ENCODE measurements at places on chromosomes 13 and 19.
A peak's percentile ranks its signal among the peaks of the same experiment; 100 is the strongest.

GRCh38 chr19:19775891-19776205 lies 42.9 kb upstream of the ZNF14 start:
- peak; percentile 57 for DNase-seq

- no peak for DNase-seq
These were observed 1.3 kb downstream of the NFIX start for GRCh38 chr19:12996406-12997094.

DNA sequence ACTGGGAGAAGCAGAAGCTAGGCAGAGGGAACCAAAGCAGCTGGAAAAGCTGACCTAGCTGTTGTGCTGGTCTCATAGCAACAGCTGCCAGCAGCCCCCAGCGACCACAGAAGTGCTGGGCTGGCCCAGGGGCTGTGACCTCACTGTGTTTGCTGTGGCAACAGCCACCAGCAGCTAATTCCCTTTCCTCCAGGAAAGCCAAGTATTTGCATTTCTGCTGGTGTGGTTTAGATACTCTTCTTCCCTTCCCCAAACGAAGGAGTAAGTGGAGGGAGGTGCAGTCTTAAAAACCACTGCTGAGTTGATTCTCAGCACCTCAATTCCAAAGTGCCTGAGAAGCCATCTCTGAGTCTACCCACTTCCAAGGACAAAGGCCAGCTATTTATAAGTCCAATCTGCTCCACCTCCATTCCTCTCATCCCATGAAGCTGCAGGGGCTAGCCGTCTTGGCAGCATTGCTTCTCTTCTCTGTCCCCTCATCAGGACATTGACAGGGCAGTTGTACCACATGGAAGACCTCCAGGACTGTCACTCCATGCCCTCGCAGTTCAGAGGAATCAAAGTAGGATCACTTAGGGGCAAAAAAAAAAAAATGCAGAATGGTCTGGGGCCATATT lies 11.5 kb upstream of the CCDC97 start:
- DNase-seq = no peak

GRCh38 chr19:56966225-56966696 lies 125.7 kb upstream of the PEG3 start:
- no peak for DNase-seq

DNA sequence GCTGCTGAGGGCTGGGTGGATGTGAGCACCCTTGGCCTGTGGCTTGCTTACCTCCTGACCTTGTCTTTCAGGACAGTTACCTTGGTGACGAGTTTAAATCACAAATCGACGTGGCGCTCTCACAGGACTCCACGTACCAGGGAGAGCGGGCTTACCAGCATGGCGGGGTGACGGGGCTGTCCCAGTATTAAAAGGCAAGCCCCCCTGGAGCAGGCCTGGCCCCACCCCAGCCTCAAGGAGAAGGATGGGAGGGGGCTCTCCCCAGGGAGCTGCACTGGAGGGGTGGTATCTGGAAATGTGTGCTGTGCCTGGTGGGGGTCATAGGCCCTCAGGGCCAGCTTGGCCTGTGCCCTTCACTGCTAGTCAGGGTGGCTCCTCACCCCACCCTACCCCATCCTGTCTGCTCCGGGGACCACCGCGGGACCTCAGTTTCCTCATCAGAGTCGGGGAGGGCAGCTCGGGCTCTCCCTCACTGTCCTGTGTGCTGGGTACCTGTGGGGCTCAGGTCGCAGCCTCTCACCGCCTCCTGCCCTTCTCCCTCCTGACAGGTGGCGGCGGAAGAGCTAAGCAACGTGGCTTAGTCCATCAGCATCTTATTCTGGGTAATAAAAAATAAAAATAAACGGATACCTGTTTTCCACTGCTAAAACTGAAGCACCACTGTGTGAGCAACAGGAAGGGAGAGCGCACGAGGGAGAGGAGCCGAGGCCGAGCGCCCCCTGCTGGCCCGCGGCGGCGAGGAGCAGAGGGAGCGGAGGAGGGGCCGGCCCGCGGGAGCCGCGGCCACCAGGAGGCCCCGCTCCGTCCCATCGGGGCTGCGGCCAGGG lies 29.8 kb downstream of the CERS1 start:
- DNase-seq = no peak

DNA sequence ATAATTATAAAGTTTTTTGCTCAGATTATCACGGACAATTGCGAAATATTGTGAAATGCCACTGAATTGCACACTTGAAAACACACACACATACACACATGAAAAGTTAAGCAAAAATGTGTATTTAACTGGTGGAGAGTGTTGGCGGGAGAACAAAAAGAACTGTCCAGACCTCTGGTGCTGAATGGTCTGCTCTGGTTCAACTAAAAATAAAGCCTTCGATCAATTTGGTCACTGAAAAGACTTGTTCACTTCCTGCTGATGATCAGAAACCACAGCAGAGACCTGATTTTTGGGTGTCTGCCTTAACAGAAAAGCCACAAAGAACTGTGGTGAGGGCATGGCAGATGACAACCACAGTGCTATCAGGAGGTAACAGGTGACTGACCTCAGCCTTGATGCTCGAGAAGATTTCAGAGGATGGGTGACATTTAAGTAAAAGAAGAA lies 4.0 kb upstream of the IGFL1 start:
- DNase-seq = no peak

- no peak for DNase-seq
These were observed 121.2 kb downstream of the B3GLCT start for GRCh38 chr13:31320946-31321345.

DNA sequence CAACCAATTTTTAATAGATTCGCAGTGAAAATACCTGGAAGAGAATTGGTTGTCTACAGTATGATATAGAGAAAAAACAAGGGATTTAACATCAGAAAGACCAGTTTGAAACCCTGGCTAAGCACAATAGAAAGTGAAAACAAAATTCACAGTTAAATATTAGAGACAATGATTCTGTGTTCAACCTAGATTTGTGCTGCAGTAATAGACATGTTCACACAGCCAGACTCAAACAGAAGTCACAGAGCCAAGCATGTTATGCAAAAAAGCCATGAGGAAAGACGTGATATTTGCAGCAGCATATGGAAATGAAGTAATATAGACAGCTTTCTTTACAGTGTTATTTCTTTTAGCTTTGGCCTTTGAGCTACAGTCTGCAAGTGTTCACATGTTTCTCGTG lies 48.1 kb downstream of the SCEL start:
- DNase-seq = no peak

DNA sequence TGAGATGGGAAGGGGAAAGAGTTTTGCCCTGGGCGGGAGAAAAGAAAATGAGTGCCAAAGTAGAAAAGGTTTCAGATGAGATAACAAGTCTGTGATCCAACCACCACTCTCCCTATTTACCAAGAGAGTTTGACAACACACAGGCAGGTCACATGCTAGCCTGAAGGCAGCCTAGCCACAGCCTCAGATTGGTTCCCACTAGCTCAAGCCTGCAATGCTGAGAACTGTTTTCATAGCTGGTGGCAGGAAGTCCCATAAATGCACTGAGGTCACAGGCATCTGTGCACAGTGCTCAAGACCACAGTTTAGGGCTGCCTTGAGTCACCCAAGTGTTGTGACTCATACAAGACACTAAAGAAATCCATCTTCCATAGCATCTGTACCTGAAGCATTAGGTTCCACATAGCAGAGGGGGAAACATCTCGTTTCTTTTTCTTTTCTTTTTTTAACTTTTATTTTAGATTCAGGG lies 18.5 kb upstream of the POP4 start:
- DNase-seq = no peak

DNA sequence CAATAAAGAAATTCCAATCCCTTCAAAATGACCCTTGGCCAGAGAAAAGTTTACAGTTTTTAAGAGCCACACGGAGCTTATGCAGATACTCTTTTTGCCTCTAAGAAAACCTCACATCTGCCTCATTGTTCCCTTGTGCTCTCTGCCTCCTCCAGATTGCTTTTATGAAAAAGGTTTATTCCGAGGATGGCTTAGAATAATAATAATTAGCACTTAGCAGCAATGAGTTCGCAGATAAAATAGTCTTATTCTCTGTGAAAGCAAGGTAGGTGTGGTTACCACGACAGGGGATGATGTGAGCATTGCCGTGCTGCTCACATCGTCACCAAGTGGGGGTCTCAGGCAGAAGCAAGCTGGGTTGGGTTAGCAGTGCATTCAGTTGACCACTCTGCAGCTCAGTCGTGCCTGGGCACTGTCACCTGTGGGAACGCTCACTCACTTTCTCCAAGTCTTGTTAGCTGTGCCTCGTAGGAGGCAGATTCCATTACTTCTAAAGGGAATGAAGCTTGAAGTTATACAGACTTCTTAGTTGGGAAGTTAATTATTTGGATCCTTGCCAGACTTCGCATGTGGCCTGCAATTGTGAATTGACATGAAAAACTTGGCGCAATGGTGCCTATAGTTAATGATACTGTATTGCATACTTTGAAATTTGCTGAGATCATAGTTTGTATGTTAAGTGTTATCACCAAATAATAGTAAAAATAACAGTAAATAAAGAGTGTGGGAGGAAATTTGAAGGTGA lies 157.2 kb downstream of the MYO16 start:
- no peak for DNase-seq

DNA sequence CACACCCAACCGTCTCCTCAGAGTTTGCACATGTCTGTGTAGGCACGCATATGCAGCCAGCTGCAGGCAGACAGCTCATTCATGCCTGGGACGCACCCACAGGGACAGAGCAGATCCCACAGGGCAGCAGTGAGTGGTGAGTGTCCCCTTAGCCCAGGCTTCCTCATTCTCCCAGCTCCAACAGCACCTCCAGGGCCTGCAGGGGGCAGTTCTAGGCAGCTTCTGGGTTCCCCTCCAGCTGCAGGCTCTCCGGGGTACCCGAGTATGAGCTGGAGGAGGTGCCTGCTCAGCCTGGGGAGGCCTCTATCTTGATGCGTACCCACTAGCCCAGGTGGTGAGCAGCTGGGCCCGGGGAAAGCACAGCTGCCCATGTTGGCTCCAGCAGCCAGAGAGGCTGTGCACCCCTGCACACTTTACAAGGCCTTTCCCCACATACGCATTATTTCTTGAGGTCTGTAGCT lies 1.3 kb upstream of the SHANK1 start:
- peak; percentile 87 for DNase-seq

- no peak for DNase-seq
These were observed 32.0 kb downstream of the CCDC8 start for GRCh38 chr19:46381346-46381745.
